Head of caudate nucleus (tissue), 42 donors: ENCODE measurements at places on chromosomes 2 and 18.
A peak's percentile ranks its signal among the peaks of the same experiment; 100 is the strongest.

- DNase-seq, result no peak
These were observed 4.9 kb downstream of the TUBB6 start for GRCh38 chr18:12312976-12313375.

DNA sequence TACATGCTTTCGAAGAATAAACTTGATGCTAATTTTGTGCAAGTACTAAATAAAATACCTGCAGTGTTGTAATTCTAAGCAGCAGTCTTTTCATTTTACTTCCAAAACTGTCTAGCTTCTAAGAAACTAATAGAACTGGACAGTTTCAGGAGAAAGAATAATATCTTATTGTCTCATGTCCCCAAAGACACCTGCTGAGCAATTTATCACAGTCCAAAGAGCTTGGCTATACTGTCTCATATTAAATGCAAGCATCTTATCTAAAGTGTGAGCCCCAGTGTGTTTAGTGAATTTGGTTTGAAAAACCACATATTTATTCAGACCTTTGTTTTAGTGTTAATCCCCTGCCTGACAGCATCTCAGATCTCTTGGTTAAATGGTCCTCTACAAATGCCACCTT is 374.3 kb downstream of the TMX3 start:
- DNase-seq, result no peak

DNA sequence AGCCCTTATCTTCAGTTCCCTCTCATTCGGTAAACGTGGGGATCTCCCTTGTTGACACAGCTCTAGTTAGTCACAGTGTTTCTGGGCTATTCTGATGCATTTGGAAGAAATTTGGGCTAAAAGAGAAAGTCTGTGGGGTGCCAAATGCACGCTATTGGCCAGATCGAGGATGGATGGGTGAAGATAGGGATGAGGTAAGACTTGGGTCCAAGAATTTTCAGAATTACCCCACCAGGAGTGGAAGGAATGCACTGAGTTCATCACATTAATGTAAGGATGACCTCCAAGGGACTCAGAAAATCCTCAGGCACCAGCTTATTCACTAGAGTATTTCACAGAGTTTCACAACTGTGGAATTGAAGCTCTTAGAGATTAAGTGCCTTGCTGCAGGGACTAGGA is 49.3 kb downstream of the NRP2 start:
- no peak for DNase-seq

DNA sequence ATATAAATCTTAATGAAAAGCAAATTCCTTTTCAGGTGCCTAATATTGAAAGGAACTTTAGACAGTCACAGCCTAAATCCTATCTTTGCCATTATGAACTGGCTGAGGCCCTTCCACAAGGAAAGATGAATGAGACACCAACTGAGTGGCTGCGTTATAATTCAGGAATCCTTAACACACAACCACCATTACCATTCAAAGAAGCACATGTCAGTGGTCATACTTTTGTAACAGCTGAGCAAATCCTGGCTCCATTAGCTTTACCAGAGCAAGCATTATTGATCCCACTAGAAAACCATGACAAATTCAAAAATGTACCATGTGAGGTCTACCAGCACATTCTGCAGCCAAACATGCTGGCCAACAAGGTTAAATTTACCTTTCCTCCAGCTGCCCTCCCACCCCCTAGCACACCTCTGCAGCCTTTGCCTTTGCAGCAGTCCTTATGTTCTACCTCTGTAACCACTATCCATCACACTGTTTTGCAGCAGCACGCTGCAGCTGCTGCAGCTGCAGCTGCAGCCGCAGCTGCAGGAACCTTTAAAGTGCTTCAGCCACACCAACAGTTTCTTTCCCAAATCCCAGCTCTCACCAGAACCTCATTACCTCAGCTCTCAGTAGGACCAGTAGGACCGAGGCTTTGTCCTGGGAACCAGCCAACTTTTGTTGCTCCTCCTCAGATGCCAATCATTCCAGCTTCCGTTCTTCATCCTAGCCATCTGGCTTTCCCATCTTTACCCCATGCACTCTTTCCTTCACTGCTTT is 340.1 kb downstream of the ZNF804A start:
- DNase-seq, result no peak

DNA sequence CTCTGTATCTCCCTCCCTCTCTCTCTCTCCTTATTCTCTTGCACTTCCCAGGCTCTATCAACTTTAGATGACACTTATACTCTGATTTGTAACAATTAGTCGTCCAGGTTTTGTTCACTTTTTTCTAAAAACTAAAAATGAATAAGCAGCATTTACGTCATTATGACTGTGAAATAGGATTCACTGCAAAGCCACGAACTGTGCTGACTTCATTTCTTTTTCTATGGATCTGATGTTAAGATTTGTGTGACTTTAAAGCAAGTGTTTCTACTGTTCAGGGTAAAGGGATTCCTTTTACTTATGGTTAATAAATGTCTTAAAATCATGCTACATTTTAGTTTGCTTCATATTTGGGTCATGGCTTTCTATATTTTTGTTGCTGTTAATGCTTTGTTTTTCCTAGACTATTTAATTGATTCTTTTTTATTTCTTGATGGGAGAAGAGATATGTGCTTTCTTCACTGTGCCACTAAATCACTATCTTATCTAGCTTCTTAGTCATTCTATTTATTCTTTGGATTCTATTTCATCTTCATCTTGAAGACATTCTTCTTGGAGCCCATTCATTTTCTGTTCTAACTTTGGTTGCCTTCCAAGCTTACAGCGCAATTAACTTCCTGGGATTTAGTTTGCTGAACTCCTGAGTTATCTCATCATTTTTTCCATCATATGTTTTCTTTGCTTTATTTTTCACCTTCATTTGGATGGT is 480.4 kb upstream of the TRIB2 start:
- DNase-seq, result no peak

- DNase-seq, result peak; percentile 36
These were observed 605 bp downstream of the WNT6 start for GRCh38 chr2:218859988-218860831.
